ENCODE measurements at places on chromosomes 3 and 15. TPM values are rescaled to one million over a fixed set of nuclear protein-coding genes. Genes with fewer than 3 reads are reported as not detected.

Gene TERC
- 216 TPM for total RNA-seq

Gene COL6A5
- total RNA-seq: 0.08 TPM

Gene CSPG5
- 0.44 TPM for total RNA-seq

DNA sequence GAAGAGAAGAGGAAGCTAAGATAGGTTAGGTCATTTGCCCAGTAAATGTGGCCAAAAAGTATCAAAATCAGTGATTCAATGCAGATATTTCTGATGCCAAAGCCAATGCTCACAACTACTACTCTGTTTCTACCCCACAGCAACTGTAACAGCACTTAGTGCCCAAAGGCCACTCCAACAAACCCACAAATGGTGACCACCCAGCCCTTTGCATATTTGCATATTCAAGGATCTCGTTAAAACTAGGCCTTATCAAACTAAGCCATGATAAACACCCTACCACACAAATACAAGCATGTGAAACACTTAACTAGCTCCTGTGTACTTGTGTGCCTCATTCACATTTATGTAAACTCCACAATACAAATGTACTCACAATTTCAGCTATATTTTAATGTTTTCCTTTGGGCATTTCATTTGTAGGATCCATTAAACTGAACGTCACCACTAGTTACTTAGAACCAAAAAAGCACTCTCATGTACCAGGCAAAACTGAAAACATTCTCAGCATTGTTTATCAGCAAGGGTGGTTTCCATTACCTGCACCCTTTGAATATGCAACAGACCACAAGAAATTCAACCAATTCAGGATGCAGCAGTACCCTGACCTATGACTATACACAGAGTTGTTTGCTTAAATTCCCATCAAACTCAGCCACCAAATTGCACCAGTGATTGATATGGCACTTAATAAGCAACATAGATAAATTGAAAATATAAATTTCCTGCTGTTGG, 111.2 kb upstream of the STT3B start:
- H3K4me1 ChIP-seq: peaks cover 3% of the 10 kb centered on the region
- H3K4me3 ChIP-seq: no peak overlapping the region
- H3K27ac ChIP-seq: no peak overlapping the region
- no peaks in the 10 kb centered on the region for H3K27me3 ChIP-seq

DNA sequence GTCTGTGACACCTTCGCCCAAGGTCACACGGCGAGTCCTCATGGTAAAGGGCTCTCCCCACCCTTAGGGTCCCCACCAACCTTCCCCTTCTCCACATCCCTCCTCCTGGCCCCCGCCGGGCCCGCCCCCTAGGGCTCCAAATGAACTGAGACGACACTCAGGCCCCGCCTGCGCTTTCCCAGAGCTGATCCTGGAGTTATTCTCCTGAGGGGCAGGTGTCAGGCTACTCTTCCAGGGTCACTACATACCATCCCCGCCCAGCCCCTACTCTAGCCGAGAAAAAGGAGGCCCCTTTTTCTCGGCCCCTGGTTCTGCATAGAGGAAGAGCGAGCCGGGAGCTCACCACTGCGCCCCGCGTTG, 292 bp downstream of the USP4 start:
- no peaks in the 10 kb centered on the region for H3K27me3 ChIP-seq
- peak overlapping the region; percentile 72 for H3K4me3 ChIP-seq
- DNase-seq: peak; percentile 63
- peaks cover 9% of the 10 kb centered on the region for H3K4me1 ChIP-seq
- H3K36me3 ChIP-seq: no peaks in the 10 kb centered on the region

- H3K4me1 ChIP-seq: no peaks in the 10 kb centered on the region
- no peaks in the 10 kb centered on the region for H3K27me3 ChIP-seq
- no peak overlapping the region for H3K4me3 ChIP-seq
- DNase-seq: no peak
- H3K27ac ChIP-seq: no peak overlapping the region
Observed at GRCh38 chr3:10935028-10935427, 57.5 kb upstream of the SLC6A1 start.

DNA sequence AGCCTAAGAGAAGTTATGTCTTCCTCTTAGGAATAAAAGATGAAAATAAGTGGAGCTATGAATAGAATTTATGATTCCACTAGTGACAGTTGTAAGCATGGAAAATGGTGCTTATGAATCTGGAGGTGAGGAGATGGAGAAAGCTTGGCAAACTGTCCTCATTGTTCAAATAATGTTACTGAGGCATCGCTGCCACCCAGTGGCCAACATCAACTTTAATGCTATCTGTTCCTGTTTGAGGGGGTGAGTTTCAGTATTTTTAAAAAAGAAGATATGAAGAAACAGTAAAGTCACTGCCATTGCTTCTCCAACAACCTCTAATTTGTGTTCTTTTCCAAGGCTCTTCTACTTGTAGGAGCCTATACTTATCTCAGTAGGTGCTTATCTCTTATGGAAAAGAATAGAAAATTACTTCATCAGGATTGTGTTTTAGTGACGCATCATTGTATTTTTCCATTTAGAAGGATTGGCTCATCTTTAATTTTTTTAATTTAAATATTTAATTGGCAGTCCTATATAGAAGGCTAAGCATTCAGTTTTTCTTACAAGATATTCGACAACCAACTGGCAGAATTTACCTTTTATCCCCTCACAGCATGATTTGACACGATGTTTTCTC, 260.4 kb upstream of the P2RY1 start:
- no peaks in the 10 kb centered on the region for H3K36me3 ChIP-seq
- peak; percentile 61 for DNase-seq
- no peak overlapping the region for H3K27ac ChIP-seq
- H3K4me3 ChIP-seq: no peak overlapping the region
